ENCODE measurements at places on chromosomes 16 and 17. TPM values are rescaled to one million over a fixed set of nuclear protein-coding genes. Genes with fewer than 3 reads are reported as not detected.

GRCh38 chr16:84709609-84710008 is 9.8 kb downstream of the USP10 start:
- DNase-seq: peak; percentile 13
- H3K4me1 ChIP-seq: peaks cover 19% of the 10 kb centered on the region
- H3K36me3 ChIP-seq: no peaks in the 10 kb centered on the region

DNA sequence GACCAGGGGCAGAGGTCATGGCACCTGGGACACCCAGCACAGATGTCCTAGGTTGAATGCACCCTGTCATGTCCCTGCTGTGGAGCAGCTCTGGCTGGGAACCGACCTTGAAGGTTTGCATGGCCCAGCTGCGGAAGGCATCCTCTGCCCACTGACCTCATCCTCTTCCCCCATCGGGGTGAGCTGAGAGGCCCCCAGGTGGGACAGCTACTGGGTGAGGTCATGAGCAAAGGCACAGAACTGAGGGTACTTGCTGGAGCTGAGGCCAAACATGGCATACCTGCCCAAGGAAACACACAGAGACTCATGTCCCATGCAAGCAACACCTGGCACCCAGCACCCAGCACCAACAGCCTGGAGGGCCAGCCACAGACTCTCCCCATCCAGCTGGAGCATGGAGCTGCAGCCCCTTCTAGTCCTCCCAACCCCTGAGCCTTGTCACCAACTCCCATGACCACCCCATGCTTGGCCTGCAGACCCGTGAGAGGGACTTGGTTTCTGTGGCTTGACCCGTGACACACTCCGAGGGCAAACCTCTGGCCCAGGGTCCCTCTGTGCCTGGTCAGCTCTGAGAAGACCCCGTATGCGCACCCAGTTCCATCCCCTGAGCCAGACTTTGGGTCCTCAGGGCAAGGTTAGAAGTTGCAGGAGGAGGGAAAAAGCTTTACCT is 33.1 kb downstream of the LGALS9 start:
- DNase-seq: no peak
- no peak overlapping the region for H3K4me3 ChIP-seq
- H3K36me3 ChIP-seq: no peaks in the 10 kb centered on the region
- no peak overlapping the region for H3K27ac ChIP-seq

- no peaks in the 10 kb centered on the region for H3K27me3 ChIP-seq
- DNase-seq: no peak
- no peak overlapping the region for H3K4me3 ChIP-seq
- H3K4me1 ChIP-seq: no peaks in the 10 kb centered on the region
Measured at GRCh38 chr17:13869331-13869940, 199.9 kb upstream of the COX10 start.

The TEDC2 gene
- 0.84 TPM for total RNA-seq

Data from liver (tissue), 10 donors.